ENCODE measurements at places on chromosomes 12 and 14.

- DNase-seq: no peak
Observed at GRCh38 chr12:58387199-58387598, 445.8 kb downstream of the ATP23 start.

GRCh38 chr12:94802796-94803195, 152.4 kb upstream of the TMCC3 start:
- no peak for DNase-seq

GRCh38 chr12:1173781-1174617, 183.0 kb downstream of the ERC1 start:
- no peak for DNase-seq

DNA sequence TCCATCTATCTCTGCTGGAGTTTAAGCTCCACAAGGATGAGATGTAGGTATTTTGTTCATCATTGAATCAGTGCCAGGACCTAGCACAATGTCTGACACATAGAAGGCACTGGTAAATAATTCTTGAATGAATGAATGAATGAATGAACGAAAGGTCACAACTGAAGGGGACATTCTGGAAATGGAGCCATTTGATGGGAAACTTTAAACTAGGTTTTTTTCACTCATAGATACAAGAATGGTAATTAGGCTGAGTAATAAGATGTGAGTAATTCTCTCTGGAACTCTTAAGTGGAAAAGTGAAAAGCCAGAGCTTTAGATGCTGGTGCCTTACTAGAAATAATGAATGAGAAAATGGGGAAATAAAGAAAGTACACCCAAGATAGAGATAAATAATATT, 44.3 kb downstream of the SCN8A start:
- DNase-seq: no peak

DNA sequence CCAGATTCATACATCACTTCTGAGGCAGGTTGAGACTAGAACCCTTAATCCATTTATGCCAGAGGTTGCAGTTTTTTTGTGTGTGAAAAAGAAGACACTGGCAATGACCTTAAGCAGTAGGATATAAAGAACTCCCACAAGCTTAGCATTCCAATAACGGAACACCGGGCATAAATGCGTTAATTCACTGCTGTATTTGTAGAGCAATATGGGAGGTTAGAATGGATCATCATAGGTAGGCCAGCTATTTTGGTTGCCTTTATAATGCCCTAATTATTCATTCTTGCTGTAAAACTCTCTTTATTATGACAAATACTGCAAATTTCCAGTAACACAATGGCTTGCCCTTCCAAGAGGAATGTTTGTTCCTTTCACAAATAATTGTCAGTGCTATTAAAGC, 322.7 kb downstream of the SOX5 start:
- no peak for DNase-seq

GRCh38 chr12:81296556-81297305, 218.9 kb downstream of the ACSS3 start:
- DNase-seq: no peak

- no peak for DNase-seq
Observed at GRCh38 chr12:59847127-59847526, 251.3 kb downstream of the SLC16A7 start.

DNA sequence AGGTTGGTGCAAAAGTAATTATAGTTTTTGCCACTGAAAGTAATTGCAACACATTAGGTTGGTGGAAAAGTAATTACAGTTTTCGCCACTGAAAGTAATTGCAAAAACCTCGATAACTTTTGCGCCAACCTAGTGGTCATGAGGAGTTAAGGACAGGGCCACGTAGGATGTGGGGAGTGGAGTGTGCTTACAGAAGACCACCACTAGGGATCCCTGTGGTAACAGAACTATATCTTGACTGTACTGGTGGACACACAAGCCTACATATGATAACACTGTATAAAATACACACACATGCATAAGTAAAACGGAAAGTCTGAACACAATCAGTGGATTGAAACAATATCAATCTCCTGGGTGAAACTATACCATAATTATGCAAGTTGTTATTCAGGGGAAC, 187.4 kb upstream of the ABCD2 start:
- no peak for DNase-seq

GRCh38 chr12:67320614-67321295, 51.6 kb downstream of the CAND1 start:
- DNase-seq: no peak

DNA sequence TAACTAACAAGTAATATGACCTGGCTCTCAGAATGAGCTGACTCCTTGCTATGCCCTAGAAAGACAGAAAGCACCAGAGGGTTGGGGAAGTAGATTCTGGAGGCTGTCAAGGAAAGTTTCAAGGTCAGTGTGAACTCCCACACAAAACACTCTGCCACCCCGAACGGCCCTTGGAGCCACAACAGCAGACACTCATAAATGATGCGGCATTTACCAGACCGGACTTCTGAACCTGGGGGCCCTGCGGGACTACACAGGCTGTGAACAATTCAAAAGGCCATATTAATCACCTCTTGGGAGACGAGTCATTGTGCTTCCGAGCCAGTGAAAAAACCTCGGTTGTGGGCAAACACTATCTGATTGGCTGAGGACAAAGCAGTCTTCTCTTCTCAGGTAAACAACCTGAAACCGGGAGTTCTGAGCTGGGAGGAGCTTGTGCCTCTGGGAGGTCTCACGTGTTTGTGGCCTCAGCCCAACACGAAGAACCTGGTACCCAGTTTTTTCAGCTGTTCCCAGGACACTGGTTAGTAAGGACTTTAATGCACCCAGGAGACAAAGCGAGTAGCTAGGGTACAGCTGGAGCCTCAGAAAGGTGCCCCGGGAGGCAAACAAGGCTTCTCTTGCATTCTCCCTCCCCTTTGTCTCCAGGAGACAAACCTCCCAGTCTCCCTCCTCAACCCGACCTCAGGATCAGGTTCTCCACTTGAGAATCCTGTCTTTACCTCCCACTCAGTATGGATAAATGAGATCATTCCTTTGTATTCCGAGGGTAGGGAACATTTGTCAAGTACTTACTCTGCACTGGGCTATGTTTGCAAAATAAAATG, 35.3 kb downstream of the VWF start:
- no peak for DNase-seq

- DNase-seq: no peak
Observed at GRCh38 chr14:53491884-53492277, 338.8 kb upstream of the DDHD1 start.

DNA sequence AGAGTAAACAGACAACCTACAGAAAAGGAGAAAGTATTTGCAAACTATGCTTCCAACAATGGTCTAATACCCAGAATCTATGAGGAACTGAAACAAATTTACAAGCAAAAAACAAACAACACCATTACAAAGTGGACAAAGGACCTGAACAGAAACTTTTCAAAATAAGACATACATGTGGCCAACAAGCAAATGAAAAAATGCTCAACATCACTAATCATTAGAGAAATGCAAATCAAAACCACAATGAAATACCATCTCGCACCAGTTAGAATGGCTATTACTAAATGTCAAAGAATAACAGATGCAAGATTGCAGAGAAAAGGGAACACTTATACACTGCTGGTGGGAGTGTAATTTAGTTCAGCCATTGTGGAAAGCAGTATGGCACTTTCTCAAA, 125.8 kb downstream of the C12orf42 start:
- DNase-seq: no peak

GRCh38 chr12:6828781-6829535, 751 bp downstream of the P3H3 start:
- DNase-seq: no peak

GRCh38 chr14:36844443-36845195, 183.0 kb downstream of the PAX9 start:
- DNase-seq: no peak

GRCh38 chr14:72318648-72319047, 386.4 kb downstream of the RGS6 start:
- no peak for DNase-seq

- no peak for DNase-seq
Observed at GRCh38 chr12:49649892-49650291, 26.5 kb downstream of the PRPF40B start.

DNA sequence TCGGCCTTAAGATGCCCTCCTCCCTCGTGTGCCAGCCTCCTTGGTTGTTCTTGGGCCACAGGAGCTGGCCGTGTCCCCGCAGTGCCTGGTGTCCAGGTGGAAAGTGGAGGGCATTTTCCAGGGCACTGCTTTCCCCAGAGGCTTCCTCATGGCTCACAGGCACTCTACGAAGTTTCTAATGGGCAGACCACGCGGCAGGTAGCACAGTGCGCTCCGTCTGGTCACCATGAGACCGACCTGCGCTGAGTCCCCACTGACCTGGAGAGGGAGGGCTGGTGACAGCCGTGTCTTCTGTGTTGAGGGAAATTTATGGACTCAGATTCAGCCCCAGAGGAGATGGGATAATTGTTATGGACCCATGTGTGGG, 186.3 kb downstream of the ADGRD1 start:
- DNase-seq: no peak

- DNase-seq: no peak
Observed at GRCh38 chr14:89651805-89652204, 234.8 kb upstream of the FOXN3 start.

GRCh38 chr12:14390870-14391530, 25.5 kb downstream of the ATF7IP start:
- no peak for DNase-seq

DNA sequence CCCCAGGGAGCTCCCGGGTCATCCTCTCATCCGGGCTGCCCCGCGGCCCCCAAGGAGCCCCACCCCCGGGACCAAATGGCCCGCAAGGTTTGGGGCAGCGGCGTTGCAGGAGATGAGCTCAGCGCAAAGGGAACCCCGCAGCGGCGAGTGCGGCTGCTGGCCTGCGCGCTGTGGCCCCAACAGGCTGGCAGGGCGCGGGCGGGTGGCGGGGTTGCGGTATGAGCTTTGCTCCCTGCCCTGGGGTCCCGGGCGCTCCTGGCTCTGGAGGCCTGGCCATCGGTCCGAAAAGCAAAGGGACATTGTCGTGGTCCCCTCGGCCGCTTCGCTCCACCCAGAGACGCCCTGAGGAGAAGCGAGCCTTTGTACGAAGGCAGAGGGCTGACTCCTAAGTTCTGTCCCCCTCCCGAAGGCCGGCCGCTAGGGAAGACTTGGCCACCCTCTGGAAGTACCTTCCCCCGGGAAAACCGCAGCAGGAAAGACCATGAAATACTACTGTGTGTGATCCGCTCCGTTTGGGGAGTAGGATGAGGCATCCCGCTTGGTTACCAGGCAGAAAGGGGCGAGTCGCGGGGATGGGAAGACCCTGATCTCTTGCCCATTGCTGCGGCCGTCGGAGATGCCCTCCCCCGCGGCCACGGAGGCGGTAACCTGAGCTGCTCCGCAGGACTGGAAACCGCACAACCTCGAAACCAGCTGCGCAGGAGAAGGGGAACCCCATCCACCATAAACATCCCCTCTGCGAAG, 620 bp upstream of the NID2 start:
- DNase-seq: no peak

DNA sequence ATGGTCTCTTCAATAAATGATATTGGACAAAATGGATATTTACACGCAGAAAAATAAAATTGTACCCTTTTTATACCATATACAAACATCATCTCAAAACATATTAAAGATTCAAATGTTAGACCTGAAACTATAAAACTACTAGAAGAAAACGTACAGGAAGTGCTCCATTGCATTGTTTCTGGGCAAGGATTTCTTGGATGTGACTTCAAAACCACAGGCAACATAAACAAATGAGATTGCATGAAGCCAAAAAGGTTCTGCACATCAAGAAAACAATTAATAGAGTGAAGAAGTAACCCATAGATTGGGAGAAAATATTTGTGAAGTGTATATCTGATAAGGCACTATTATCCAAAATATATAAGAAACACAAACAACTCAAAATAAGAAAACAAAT, 812.4 kb downstream of the NRXN3 start:
- no peak for DNase-seq

- no peak for DNase-seq
Observed at GRCh38 chr14:73714656-73715081, 485 bp upstream of the PNMA1 start.

GRCh38 chr14:50399251-50400032, 2.8 kb upstream of the CDKL1 start:
- no peak for DNase-seq

GRCh38 chr14:90900476-90901083, 84.3 kb upstream of the TTC7B start:
- no peak for DNase-seq

DNA sequence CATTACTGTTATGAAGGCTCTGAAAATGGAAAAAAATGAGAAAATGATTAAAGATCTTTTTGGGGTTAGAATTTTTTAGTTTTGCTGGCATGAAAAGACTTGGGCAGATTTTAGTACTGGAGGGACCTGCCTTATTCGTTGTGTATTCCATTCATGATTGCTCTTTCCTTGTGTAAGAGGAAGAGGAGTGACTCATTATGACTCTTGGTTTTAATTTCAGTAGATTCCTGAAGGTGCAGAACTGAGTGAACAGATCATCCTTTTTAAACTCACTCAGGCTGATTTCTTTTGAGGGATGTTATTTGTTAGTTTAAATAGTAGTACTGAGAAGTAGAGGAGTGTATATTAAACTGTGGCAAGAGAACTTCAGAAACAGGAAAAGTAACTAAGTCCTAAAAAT, 41.6 kb downstream of the AKAP6 start:
- DNase-seq: no peak

- DNase-seq: no peak
Observed at GRCh38 chr12:27900920-27901879, 71.3 kb downstream of the PTHLH start.

DNA sequence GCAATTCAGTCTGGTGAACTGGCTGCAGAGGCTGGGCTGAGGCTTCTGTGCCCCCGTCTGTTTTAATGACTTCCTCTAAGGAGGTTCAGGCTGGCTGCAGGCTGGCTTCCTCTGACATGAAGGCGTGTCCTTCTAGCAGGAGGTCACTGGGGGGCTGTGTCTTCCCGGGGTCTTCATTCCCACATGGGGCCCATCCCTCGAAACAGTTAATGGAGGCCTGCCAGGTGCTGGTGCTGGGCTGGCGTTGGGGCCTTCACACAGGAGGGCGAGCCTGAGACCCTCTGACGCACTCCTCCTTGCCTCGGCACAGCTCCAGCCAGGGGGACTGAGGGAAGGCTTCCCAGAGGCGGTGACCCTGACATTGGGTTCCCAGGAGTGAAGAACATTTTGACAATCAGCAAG, 57.7 kb upstream of the DLK1 start:
- DNase-seq: no peak

DNA sequence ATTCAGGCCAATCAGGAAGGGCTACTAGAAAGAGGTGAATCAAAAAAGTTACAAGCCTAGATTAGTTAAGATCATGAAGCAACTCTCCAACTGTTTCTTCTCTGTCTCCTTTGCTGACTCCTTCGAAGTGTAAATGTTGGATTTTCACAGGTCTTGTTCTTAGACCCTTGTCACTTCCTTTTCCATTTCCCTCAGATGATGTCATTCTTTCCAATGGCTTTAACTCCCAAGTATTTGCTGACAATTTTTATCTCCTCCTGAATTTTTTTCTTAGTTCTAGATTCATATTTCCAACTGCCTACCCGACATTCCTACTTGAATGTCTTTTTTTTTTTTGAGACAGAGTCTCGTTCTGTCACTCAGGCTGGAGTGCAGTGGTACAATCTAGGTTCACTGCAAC, 10.8 kb downstream of the GAS2L3 start:
- DNase-seq: no peak

GRCh38 chr14:48125654-48126053, 450.2 kb upstream of the MDGA2 start:
- no peak for DNase-seq

Data from CD4-positive, alpha-beta T cell treated with Interleukin-15 for 1 hour (primary cell).